ENCODE measurements at places on chromosomes 2 and 18. TPM values are rescaled to one million over a fixed set of nuclear protein-coding genes. Genes with fewer than 3 reads are reported as not detected.

FSHR gene
- 0.07 TPM for total RNA-seq

FAM161A gene
- 7.2 TPM for total RNA-seq

REG3G gene
- total RNA-seq = not detected

RAX gene
- total RNA-seq = not detected

SEH1L gene
- total RNA-seq = 28.0 TPM

VIT gene
- total RNA-seq = not detected

TMEM178A gene
- total RNA-seq = 0.10 TPM

RAB31 gene
- total RNA-seq = 22.1 TPM

APOB gene
- not detected for total RNA-seq

ITSN2 gene
- total RNA-seq = 20.6 TPM

FBXO48 gene
- 0.49 TPM for total RNA-seq

STK11IP gene
- total RNA-seq = 16.3 TPM

CTIF gene
- total RNA-seq = 15.5 TPM

CCBE1 gene
- 10.6 TPM for total RNA-seq

TCF23 gene
- total RNA-seq = not detected

Data from A549 treated with RU486 at 1 μM for 4 hours (cell line).